ENCODE measurements at places on chromosomes 13 and 19.

- no peak for DNase-seq
These were observed 11.8 kb upstream of the TLE5 start for GRCh38 chr19:3073931-3074595.

GRCh38 chr13:98792321-98792720, 39.8 kb upstream of the SLC15A1 start:
- no peak for DNase-seq

GRCh38 chr19:4977299-4978174, 8.6 kb downstream of the KDM4B start:
- no peak for DNase-seq

DNA sequence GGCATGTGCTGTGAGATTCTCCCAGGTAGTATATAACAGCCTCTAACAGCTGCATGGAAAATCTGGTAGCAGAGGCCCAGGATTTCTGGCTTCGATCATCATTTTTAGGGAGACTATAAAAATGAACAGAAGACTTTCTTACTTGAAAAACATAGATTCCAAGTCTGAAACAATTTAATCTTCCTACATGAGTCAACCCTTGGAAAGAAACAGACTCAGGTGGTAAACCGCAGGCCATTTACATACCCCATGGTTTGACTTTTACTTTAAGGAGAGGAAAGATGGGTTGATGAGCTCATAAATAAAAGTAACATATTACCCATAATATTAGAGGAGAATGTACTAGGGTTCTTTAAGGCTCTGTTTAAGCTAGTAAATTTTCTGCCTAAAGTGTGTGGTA, 121.6 kb downstream of the CYSLTR2 start:
- DNase-seq, result no peak

DNA sequence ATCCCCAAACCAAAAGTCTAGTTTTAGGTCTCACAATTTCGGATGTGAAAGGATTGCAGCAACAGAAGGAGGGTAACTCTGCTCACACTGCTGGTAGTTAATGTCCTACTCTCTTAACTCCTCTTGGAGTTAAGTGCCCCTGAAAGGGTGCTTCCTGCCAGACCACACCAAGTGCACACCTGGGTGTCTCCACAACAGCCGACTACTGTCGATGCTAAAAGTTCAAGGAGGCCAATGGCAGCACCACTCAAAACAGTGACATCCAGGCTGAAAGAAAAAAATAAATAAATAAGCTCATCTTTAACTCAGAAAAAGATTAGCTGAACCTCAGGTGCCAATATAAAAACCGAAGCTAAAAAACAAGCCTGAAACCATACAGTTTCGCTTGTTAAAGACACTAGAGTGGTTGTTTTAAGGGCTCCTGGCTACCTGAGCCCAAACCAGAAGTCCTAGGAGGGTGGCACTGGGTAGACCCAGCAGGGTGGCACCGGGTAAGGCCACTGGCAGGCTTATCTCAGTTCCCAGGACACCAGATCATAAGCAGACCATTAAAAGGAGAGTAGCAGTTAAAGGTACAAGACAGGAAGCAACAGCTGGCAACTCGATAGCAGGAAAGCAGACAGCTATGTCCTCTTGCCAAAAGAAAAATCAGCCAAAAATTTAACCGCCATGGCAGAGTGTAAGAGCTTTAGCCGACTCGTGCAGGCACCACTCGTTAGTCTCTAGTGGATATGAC, 39.3 kb downstream of the BRD4 start:
- DNase-seq, result no peak

DNA sequence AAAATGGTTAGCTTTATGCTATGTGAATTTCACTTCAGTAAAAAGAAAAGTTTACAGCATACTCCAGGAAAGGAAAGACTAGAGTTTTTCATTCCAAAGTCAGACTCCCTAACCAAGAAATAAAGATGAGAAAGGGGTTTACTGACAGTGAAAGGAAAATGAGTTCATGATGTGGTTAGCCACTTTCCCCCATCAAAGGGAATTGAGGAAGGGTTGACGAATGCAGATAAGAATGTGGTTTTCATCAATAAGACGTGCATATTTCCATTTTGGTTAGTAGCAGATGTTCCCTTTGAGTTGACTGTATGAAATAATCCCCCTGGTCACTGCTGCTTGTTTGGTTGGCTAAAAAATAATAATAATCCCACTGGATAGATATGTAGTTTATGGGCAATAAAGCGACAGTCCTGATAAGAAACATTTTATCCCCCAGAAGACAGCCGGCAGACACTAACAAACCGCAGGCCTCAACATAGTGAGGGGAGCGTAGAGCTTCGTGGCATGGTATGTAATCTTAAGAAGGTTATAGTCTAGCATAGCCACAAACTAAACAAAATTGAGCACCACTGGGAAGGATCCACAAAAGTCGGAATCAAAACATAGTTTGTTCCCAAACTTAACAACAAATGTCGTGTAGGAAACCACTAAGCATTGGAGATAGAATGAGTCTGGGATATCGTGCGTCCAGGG, 114.8 kb downstream of the COL4A2 start:
- no peak for DNase-seq

GRCh38 chr19:33266974-33267484, 35.3 kb downstream of the CEBPA start:
- no peak for DNase-seq

- no peak for DNase-seq
These were observed 22.5 kb upstream of the VSTM2B start for GRCh38 chr19:29503140-29503758.

DNA sequence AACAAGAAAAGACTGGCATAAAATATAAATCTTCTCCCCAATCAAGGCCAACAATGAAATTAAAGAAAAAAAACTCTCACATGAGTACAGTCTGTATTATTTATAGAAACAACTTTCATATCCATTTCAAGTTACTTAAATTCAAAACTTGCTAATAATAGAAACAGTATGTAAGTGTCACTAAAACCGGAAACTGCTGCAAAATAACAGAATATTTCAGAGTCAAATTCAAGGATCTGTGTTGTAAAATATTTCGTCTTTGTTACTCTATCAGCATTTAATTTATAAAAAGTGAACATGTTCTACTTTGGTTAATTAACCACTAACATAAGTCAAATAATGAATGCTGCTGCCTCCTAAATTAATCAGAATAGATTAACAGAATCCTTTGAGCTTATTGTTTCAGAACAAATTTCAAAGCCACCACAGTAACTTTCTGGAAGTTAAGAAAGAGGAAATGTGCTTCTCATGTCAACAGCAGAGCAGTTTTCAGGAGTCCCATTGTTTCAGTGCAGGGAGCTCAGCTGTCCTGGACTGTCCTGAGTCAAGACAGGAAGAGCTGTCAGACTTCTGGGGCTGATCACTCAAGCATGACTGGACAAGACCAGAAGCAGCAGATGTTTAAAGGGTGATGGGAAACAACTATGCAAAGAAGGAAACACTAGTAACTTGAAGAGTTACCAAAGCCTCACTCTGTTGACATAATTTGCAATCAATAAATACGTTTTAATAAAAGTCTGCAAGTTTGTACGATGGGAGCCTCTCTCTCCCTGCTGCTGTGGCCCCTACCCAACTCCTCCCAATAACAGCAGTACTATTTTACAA, 76.9 kb downstream of the FOXO1 start:
- no peak for DNase-seq

DNA sequence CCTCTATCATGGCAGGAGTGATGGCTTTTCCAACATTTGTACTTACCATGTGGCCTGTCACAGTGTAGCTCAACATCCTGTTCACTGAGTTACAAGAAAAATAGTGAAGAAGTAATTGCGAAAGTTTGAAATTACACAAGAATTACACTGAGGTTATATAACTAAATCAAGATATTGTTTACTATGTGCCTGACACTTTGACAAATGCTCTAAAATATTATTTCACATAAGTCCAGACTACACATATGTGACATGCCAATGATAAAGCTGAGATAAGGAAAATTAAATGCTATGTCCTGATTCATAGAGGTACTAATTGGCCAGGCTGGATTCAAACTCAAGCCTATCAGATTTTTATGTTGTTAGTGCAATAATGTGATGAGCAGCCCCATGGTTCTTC, 451.7 kb downstream of the PCDH9 start:
- no peak for DNase-seq

- DNase-seq, result no peak
These were observed 32.7 kb upstream of the OLFM4 start for GRCh38 chr13:52995946-52996345.

- DNase-seq, result no peak
These were observed 26.0 kb upstream of the GPC6 start for GRCh38 chr13:93200626-93201025.

DNA sequence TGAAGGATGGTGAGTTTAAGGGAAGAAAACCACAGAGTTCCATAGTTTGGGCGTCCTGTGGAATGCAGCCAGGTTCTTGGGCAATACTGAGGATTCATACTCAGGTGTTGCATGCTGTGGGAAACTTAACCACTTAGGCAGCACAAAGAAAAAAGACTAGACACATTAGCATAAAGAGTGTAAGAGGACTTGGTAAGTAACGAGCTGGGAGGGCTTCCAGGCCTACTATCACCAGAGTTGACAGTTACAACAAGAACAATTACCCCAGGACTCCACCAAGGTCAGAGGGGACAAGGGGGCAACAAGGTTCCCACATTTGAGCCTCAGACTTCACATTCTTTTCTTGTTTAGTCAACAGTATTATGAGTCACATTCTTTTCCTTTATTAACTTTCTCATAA, 33.2 kb downstream of the KCTD12 start:
- no peak for DNase-seq
